ENCODE measurements at places on chromosomes 2 and 18.
A peak's percentile ranks its signal among the peaks of the same experiment; 100 is the strongest.

DNA sequence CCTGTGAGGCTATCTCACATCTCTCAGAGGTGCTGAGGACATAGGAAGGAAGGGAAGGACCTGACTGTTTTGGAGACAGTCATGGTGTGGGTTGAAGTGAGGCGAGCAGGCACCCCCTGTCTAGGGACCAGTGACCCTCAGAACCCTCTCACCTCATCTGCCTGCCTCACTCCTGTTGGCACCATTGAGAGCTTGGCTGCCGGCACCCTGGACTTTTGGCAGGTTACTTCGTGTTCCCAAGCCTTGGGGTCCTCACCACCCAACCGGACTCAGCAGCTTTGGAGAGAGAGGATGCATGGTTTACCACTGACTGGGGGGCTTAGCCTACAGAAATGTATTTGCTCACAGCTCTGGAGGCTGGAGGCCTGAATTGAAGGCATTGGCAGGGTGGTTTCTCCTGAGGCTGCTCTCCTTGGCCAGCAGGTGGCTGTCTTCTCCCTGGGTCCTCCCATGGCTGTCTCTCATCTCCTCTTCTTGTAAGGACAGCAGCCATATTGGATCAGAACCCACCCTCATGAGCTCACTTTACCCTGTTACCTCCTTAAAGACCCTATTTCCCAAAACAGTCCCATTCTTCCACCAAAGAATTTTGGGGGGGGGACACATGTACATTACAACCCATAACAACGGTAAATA is 142.0 kb downstream of the TSN start:
- DNase-seq: no peak

DNA sequence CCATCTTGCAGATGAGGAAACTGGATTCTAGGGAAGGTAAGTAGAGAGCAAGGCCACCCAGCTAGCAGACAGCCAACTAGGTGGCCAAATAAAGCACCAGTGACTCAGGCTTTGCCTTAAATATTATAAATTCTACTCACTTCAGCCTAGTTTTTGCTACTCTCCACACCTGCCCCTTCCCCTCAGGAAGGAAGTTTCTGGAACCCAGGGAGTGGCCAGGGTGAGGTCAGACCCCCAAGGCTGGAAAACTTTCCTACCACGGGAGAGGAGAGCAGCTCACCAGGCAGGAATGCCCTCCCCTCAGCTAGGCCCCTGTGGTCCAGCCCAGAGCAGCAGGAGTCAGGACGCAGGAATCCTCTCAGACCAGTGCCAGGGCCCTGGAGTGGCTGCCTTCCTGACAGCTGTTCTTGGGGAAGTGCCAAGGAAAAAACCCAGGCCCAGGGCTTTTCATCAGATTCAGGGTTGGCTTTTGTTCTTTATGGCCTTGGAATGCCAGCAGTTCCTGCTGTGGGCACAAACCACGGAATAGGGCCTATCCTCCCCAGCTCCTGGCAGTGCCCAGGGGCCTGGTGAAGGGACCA is 5.1 kb upstream of the PAX8 start:
- DNase-seq: peak; percentile 30

GRCh38 chr2:85875350-85876050 is 13.3 kb downstream of the ST3GAL5 start:
- DNase-seq: no peak

DNA sequence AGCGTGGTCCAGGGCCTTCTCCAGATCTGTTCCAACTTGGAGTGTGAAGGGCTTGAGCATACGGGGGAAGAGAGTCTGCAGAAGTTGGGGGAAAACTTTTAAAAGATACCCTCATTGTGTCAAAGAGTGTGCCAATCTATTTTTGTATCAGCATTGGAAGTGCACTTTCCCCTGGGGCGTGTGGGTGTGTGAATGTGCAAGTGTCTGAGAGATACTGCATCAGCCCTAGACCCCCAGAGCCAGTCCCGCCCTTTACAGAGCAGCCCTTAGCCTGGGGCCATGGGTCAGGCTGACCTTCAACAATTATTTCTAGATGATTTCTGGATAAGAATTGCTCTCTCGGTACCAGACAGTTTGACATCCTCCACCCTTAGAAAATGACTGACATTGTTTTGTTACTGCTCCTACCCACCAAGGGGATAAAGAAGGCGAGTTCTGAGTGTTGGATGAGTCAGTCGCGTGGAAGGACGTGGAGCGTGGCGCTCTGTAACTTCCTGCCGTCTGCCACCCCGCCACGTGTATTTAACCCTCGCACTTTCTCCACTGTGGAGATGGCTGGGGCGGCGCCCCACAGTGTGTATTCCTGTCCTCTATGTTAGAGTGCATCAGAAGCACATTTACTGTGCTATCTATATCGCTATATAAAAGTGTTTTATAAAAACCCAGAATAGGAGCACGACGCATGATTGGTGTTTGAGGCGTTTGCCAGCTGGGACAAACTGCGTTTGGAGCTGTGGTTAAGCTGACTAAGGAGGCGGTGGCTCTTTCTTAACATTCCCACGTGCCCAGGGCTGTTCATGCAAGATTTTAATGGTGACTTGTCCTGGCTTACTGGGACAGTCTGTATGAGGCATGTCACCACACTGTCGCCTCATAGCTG is 122.6 kb downstream of the CABLES1 start:
- DNase-seq: no peak

DNA sequence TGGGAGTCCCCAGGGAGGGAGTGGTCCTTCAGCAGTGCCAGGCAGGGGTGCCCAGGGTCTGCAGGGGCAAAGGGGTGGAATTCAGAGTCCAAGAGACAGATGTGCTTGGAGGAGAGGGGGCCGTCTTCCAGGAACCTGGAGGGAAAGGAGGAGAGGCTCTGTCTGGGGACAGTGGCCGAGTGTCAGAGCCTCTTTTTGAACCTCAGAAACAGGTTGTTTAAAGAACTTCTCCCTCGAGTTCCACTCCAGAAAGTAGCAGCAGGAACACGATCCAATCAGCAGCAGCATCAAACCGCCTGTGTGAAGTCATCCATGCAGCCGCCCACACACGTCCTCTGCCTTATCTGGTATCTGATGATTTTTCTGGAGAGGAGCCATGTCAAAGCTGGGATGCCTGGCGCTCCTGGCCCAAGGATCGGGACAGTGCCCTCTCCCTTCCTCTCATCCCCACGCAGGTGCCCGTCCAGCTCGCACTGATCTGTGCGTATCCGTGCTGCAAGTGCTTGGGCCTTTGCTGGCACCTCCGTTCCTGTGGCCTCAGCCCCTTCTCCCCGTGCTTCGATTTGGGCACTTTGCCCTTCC is 205.1 kb downstream of the NDUFA10 start:
- peak; percentile 8 for DNase-seq
